Activated naive CD8-positive, alpha-beta T cell treated with anti-CD3 and anti-CD28 coated beads for 36 hours (primary cell): ENCODE measurements at places on chromosomes 7 and 10. TPM values are rescaled to one million over a fixed set of nuclear protein-coding genes. Genes with fewer than 3 reads are reported as not detected.

GRCh38 chr10:47447705-47448104 lies 36.2 kb downstream of the ANXA8 start:
- no peaks in the 10 kb centered on the region for H3K27me3 ChIP-seq
- no peak for DNase-seq
- no peak overlapping the region for H3K4me3 ChIP-seq
- peaks cover 8% of the 10 kb centered on the region for H3K4me1 ChIP-seq
- H3K27ac ChIP-seq, result no peak overlapping the region

GRCh38 chr7:96596120-96596826 lies 113.4 kb downstream of the SEM1 start:
- peaks cover 11% of the 10 kb centered on the region for H3K27me3 ChIP-seq
- no peak for DNase-seq
- H3K27ac ChIP-seq, result no peak overlapping the region
- no peak overlapping the region for H3K4me3 ChIP-seq
- H3K36me3 ChIP-seq, result no peaks in the 10 kb centered on the region
- no peaks in the 10 kb centered on the region for H3K4me1 ChIP-seq

DNA sequence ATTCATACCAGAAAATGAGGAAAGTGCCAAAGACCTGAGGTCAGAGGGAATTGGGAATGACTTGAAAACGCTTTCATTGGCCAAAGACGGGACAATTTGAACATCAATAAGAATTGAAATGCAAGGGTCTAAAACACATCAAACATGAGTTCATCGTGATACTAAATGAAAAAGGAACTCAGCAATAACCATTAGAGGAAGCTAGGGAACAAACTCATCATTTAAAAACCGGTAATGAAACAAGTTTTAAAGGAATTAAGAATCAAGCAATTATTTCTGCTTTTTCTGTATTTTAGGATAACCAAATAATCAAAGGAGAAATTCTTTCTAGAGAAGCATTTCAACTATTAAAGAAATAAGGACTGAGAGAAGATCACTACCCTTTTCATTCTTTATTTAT lies 303.1 kb downstream of the ARHGAP12 start:
- H3K4me1 ChIP-seq, result no peaks in the 10 kb centered on the region
- no peak overlapping the region for H3K27ac ChIP-seq
- H3K27me3 ChIP-seq, result no peaks in the 10 kb centered on the region
- no peak for DNase-seq
- H3K36me3 ChIP-seq, result peaks cover 6% of the 10 kb centered on the region

DNA sequence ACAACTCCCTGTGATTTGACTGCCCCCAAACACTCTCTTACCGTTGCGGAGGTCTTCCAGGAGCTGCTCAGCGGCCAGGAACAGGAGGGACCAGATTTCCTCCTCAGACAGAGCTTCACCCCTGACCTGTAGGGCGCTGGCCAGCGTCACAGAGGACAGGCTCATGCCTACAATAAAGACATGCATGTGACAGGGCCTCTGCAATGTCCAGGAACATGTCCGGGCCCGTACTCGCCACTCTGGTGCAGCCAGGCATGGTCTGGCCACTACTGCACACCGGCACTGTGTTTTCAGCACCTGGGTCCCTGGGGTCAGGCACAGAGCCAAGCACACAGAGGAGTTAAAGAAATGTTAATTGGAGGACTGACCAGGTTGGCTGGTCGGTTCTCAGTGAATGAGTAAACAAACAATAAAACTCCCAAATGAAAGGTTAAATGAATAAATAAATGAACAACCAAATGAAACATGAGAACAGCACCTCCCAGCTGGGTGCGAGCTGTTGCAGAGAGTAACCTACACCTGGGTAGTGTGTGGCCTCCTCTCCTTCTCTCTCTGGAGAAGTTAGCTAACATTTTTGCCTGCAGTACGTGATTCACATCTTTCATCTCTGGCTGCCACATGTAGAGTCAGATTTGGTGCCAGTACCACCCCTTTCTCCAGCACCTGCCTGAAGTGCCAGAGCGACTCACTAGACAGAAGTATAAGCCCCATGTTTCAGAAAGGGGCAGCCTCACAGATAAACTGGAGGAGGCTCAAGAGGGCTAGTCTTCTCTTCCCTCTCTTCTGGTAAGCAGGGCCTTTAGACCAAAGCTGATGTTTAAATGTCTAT lies 22.8 kb downstream of the FRMPD2 start:
- no peak overlapping the region for H3K27ac ChIP-seq
- H3K27me3 ChIP-seq, result no peaks in the 10 kb centered on the region
- no peak overlapping the region for H3K4me3 ChIP-seq
- DNase-seq, result no peak

GRCh38 chr7:6606866-6607583 lies 8.4 kb upstream of the ZNF853 start:
- peaks cover 4% of the 10 kb centered on the region for H3K4me1 ChIP-seq
- H3K27ac ChIP-seq, result no peak overlapping the region
- no peak overlapping the region for H3K4me3 ChIP-seq
- H3K27me3 ChIP-seq, result no peaks in the 10 kb centered on the region
- DNase-seq, result no peak
- peaks cover 14% of the 10 kb centered on the region for H3K36me3 ChIP-seq

DNA sequence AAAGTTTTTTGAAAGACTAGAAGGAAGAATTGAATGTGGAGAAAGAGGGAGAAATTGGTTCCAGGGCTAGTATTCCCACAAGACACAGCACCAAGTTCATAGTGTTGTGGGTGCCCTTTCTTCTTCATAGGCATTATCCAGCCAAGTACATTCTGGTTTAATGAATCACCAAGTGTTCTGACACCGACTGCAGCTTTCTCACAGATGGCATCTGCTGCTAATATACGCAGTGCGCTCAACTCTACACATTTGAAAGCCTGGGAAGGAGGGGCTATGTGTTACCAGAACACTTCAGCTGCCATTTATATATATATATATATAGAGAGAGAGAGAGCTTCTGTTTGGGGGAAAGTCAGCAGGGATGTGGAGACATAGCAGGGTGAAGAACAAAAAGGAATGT lies 1168.4 kb downstream of the GATA3 start:
- H3K27ac ChIP-seq, result no peak overlapping the region
- peaks cover 6% of the 10 kb centered on the region for H3K27me3 ChIP-seq
- H3K4me3 ChIP-seq, result no peak overlapping the region
- no peak for DNase-seq
- H3K4me1 ChIP-seq, result peaks cover 3% of the 10 kb centered on the region

DNA sequence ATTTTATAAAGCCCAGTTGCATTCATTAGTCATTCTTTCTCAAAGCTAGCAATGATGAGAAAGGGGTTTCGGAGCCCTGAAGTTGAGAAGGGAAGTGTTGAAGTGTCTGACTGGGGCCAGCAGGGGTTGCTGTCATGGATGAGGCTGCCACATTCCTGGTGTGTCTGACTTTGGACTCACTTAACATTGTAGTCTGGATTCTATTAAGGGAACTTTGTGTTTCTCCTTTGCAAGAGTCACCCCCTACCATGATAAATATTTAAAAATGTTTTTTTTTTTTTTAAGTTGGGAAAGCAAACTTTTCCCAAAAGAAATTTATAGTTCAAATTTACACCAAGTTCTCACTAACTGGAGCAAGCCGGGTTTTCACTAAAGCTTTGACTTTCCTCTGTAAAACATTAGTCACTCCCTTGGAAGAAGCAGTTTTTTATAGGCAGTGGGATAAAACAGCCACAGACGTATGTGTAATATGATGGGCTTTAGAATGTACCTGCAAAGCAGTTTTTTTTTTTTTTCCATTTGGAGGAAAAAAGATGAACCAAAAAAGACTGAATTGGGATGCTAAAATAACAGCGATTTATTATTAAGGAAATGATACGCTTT lies 243.6 kb downstream of the TWIST1 start:
- H3K27me3 ChIP-seq, result no peaks in the 10 kb centered on the region
- no peaks in the 10 kb centered on the region for H3K36me3 ChIP-seq
- no peaks in the 10 kb centered on the region for H3K4me1 ChIP-seq
- H3K27ac ChIP-seq, result no peak overlapping the region
- H3K4me3 ChIP-seq, result no peak overlapping the region
- no peak for DNase-seq

- no peak for DNase-seq
- H3K27me3 ChIP-seq, result no peaks in the 10 kb centered on the region
- H3K36me3 ChIP-seq, result peaks cover 6% of the 10 kb centered on the region
Measured at GRCh38 chr10:70885481-70885880, 2.9 kb downstream of the PCBD1 start.

DNA sequence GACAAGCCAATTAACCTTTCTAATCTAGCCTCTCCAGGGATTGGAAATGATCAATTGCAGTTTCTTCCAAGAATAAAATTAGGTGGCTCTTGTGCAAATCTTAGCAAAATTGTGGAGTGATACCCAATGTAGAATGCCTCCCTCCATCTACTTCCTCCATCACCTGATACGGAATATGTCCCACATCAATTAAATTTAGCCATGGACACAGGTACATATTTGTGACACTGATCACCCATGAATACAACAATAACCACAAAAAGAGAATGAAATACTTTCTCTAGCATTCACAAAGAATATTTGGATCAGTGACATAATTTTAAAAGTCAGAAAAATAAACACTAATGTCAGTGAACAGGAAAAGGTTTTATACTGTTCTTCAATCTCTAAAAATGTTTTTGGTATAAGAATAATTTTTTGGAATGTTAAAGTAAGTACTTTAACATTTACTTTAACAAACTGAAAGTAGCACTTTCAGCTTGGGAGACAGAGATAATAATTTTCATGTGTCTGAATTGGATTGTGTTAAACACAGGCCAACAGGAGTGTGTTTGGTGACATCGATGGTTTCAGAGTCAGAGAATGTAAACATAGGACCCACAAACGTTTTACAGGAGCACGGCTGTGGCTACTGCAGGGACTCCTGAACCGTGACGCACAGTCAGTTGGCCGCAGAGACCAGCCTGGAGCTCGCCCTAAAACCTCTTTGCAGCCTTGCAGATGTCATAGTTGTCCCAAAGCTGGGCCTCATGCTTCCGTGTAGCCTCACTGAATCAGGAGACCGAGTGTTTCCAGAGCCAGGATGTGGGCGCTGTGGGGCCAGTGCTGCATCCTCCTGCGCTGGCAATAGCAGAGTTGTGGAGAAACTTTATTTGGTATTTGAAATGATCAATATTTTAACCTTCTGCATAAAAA lies 7.2 kb downstream of the RBM20 start:
- peaks cover 32% of the 10 kb centered on the region for H3K4me1 ChIP-seq
- no peak overlapping the region for H3K4me3 ChIP-seq
- no peak overlapping the region for H3K27ac ChIP-seq
- peaks cover 72% of the 10 kb centered on the region for H3K27me3 ChIP-seq
- no peaks in the 10 kb centered on the region for H3K36me3 ChIP-seq
- peak; percentile 40 for DNase-seq

DNA sequence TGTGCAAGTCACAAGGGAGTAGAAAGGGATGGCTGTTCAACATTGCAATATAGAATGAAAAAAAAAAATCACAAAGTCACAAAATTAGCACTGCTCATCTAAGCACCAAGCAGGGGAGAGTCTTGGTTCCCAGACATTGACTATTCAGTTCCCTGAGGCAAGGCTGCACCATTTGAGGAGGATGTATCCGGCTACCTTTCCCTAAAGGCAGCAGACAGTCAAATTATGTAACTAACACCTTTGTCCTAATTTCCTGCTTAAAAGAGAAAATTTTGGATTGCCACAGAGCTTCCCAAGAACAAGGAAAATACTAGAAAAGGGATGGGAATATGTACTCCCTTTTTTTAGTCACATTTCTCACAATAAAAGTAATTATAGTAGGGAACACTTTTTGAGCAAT lies 148.1 kb downstream of the PCLO start:
- H3K4me3 ChIP-seq, result no peak overlapping the region
- no peaks in the 10 kb centered on the region for H3K36me3 ChIP-seq
- no peak for DNase-seq
- no peak overlapping the region for H3K27ac ChIP-seq
- no peaks in the 10 kb centered on the region for H3K27me3 ChIP-seq

DNA sequence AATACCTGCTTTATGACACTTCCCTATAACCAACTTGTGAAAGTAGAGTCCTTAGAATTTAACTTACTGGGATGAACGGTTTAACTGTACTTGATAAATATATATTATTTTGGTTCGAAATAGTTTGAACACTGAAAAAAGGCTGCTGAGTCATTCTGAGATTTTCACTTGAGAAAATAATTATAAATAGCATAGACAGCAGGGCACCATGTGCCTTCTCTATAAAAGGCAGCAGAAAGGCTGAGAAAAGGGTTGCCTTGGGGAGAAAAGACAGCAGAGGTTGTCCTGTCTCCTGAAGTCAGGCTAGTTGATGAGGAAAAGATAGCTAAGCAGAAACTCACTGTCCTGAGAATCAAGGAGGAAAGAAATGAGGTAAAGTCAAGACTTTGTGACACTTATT lies 92.4 kb downstream of the CTTNBP2 start:
- H3K36me3 ChIP-seq, result no peaks in the 10 kb centered on the region
- DNase-seq, result no peak
- H3K4me1 ChIP-seq, result no peaks in the 10 kb centered on the region
- H3K27me3 ChIP-seq, result no peaks in the 10 kb centered on the region
- no peak overlapping the region for H3K4me3 ChIP-seq
- H3K27ac ChIP-seq, result no peak overlapping the region

PAPSS2 gene
- total RNA-seq, result 0.27 TPM

CRTAC1 gene
- not detected for total RNA-seq

UMAD1 gene
- total RNA-seq, result 13.7 TPM

MYH16 gene
- total RNA-seq, result not detected

SNX10 gene
- total RNA-seq, result 33.0 TPM

BAMBI gene
- 0.44 TPM for total RNA-seq

SLC26A5 gene
- total RNA-seq, result not detected

DPYSL4 gene
- 22.2 TPM for total RNA-seq

KMT2C gene
- total RNA-seq, result 34.2 TPM

SEMA3E gene
- not detected for total RNA-seq
